Epithelial cell of proximal tubule (primary cell): ENCODE measurements at places on chromosomes 7 and 10. TPM values are rescaled to one million over a fixed set of nuclear protein-coding genes. Genes with fewer than 3 reads are reported as not detected.

ZNF804B gene
- total RNA-seq, result not detected in 2 replicates

C10orf67 gene
- 0.40 and 0.43 TPM in 2 replicates for total RNA-seq

MEIG1 gene
- total RNA-seq, result not detected in 2 replicates

GIMAP4 gene
- total RNA-seq, result not detected in 2 replicates

CCDC136 gene
- 2.0 and 4.5 TPM in 2 replicates for total RNA-seq

BAIAP2L1 gene
- 25.3 and 46.8 TPM in 2 replicates for total RNA-seq

ASAH2 gene
- 0.14 and 0.46 TPM in 2 replicates for total RNA-seq

FAM25G gene
- not detected in 2 replicates for total RNA-seq

TMEM60 gene
- total RNA-seq, result 16.2 and 17.5 TPM in 2 replicates

CALML3 gene
- total RNA-seq, result not detected in 2 replicates

CC2D2B gene
- 0.52 TPM in 1 of 2 replicates, not detected in the other for total RNA-seq

ZNF365 gene
- total RNA-seq, result 2.0 and 2.9 TPM in 2 replicates

FBXL13 gene
- total RNA-seq, result 0.51 and 1.6 TPM in 2 replicates

SPDYE2B gene
- not detected in 2 replicates for total RNA-seq

OR6V1 gene
- not detected in 2 replicates for total RNA-seq

TMEM209 gene
- total RNA-seq, result 9.3 and 12.2 TPM in 2 replicates

NUTM2E gene
- total RNA-seq, result 0.22 TPM in 1 of 2 replicates, not detected in the other

TYW1B gene
- 0.80 and 1.3 TPM in 2 replicates for total RNA-seq

POM121L12 gene
- total RNA-seq, result not detected in 2 replicates

GIMAP5 gene
- not detected in 2 replicates for total RNA-seq

CUZD1 gene
- 0.29 and 1.0 TPM in 2 replicates for total RNA-seq

SEMA3E gene
- 0.35 and 0.94 TPM in 2 replicates for total RNA-seq

SAMD9 gene
- 0.87 and 1.7 TPM in 2 replicates for total RNA-seq
